Astrocyte of the hippocampus (primary cell): ENCODE measurements at places on chromosomes 5 and 9.

DNA sequence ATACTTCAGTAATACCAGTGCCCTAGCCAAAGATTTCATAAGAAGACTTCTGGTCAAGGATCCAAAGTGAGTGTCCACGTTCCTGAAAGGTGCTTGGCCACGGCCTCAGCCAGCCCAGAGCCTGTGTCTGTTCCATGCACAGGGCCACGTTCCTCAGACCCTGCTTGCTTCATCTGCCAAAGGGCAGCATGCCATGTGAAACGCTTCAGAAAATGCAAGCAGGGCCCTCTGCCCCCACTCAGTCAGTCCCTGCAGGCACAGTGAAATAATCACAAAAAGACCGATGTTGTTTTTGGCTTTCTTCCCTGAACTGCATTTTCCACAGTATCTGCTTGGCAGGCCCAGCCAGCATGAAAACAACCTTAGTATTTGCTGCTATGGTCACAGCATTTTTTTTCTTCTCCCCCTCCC, 85.5 kb upstream of the CTSL start:
- peak; percentile 94 for DNase-seq

- DNase-seq: no peak
Observed at GRCh38 chr9:99327667-99328066, 105.6 kb downstream of the SEC61B start.

GRCh38 chr9:4425319-4426045, 64.8 kb upstream of the SLC1A1 start:
- DNase-seq: peak; percentile 12

DNA sequence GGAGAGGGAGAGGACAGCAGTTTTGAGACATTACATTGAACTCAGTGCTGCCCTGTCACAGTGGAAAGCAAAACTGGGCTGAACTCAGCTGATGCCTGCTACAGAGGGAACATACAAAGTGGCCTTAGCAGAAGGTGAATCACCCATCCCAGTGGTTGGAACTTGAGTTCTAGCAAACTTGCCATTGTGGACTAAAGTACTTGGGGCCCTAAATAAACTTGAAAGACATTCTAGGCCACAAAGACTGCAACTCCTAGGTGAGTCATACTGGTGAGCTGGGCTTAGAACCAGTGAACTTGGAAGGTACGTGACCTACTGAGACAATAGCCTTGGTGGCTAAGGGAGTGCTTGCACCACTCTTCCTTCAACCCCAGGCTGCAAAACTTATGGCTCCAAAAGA, 155.7 kb upstream of the RIOK2 start:
- DNase-seq: no peak

GRCh38 chr5:78377718-78378105, 17.3 kb downstream of the SCAMP1 start:
- no peak for DNase-seq

DNA sequence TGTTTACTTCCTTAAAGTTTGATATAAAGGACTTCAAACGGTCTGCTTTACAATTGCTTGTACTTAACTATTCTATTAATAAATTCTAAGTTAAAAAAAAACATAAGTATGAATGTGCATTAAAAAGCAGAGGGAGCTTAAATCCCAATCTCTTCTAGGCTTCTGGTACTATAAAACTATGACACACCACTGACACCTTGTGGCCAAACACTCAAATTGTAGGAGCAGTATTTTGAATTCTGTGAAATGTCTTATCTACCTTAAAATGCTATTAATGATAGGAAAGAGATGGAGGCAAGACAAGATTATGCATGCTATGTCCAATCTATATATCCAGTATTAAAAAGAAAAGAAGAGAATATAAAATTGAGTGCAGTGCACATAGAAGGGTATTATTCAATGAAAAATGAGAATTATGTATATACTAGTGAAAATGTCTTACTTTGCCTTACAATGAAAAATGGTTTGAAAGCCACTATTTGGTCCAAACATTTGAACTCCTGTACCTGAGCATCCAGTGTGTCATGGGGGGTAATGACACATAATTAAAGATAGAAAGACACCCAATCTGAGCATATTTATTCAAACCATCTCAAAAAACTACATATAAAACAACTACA, 87.6 kb downstream of the ERP44 start:
- DNase-seq: peak; percentile 67

- DNase-seq: no peak
Observed at GRCh38 chr5:68140763-68141162, 74.8 kb upstream of the PIK3R1 start.

DNA sequence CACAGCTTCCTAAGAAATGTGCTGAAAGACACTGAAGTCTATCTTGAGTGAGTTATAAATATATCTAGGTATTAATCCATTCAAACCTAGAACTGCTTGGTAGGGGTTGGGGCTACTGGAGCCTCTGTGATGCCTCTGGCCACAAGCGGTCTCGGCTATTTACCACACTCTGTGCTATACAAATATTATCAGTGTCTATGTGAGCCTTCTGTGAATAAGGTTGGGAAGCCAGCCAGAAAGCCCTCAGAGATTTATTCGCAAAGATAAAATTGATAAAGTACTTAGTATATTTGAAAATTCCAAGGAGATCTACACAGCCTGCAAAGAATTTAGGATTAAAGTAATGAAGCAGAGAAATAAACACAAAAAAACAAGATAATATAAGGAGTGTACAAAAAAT, 41.4 kb downstream of the LIFR start:
- DNase-seq: no peak

DNA sequence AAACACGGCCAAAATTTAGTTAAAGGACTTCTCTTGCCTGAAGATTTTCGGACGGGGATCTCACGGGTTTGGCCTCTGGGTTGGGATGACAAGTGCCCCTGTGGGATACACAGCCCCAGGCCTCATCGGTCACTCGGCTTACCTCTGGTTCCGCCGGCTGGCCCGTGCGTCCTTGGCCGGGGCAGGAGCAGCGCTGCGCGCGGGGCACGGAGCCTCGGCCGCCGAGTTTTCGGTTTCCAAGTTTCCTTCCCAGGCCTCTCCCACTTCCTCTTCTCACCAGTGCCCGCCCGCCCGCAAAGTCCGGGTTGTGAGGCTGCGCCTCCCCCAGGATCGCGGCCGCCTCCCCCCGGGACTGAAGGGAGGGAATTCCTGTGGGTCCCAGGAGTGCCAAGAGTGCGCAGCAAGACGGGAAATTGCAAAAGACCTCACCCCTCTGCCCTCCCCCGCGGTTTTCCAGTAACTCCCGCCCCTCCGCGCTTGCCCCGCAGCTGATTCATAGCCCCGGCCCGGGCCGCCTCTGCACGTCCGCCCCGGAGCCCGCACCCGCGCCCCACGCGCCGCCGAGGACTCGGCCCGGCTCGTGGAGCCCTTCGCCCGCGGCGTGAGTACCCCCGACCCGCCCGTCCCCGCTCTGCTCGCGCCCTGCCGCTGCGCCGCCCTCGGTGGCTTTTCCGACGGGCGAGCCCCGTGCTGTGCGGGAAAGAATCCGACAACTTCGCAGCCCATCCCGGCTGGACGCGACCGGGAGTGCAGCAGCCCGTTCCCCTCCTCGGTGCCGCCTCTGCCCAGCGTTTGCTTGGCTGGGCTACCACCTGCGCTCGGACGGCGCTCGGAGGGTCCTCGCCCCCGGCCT, at the start of gene OSMR:
OSMR (plus strand) TSS at position 487 of the 853 bp plus-strand sequence. CDS start 23,033 bp downstream, outside the sequence.
- DNase-seq: peak; percentile 99

GRCh38 chr5:115594128-115595047, 7.9 kb downstream of the TICAM2 start:
- DNase-seq: peak; percentile 51

GRCh38 chr9:98783518-98784226, 12.7 kb downstream of the ANKS6 start:
- DNase-seq: no peak
